ENCODE measurements at places on chromosomes 12 and 14.

GRCh38 chr12:16605642-16606116 is 283 bp downstream of the LMO3 start:
- DNase-seq = no peak

- no peak for DNase-seq
These were observed 9.9 kb downstream of the SAV1 start for GRCh38 chr14:50658203-50658602.

DNA sequence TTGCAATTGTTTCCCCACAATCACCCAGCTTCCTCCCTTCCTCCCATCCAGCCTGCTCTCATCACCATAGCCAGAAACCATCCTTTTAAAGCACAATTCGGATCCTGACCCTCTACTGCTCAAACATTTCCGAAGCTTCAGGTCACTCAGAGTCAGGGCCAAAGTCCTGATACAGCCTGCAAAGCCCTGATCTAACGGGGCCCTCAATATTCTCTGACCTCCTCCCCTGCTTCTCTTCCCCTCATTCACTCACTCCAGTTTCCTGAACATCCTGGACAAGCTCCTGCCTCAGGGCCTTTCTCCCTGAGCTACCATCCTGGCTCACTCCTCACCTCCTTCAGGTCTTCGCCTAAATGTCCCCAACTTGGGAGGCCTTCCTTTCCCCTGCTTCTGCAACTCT is 46.1 kb downstream of the PITPNM2 start:
- no peak for DNase-seq

GRCh38 chr12:105676694-105677093 is 346.2 kb downstream of the C12orf75 start:
- DNase-seq = no peak

- DNase-seq = no peak
These were observed 16.5 kb downstream of the SCNN1A start for GRCh38 chr12:6358881-6359280.

GRCh38 chr12:104964167-104964855 is 6.2 kb upstream of the SLC41A2 start:
- no peak for DNase-seq

DNA sequence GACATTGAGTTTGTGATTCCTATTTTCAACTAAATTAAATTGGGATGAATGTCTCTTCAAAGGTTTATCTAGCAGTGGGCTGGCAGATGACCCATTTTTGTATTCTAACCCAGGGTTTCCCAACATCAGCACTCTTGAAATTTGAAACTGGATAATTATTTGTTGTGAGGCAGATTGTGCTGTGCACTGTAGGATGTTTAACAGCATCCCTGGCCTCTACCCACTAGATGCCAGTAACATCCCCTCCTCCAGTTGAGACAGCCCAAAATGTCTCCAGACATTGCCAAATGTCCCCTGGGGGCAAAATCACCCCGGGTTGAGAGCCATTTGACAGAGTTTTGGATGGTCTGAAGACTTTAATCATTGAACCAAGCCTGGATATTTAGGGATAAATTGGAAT is 11.1 kb downstream of the DAAM1 start:
- no peak for DNase-seq

GRCh38 chr14:97107080-97107479 is 309.9 kb downstream of the VRK1 start:
- DNase-seq = no peak

DNA sequence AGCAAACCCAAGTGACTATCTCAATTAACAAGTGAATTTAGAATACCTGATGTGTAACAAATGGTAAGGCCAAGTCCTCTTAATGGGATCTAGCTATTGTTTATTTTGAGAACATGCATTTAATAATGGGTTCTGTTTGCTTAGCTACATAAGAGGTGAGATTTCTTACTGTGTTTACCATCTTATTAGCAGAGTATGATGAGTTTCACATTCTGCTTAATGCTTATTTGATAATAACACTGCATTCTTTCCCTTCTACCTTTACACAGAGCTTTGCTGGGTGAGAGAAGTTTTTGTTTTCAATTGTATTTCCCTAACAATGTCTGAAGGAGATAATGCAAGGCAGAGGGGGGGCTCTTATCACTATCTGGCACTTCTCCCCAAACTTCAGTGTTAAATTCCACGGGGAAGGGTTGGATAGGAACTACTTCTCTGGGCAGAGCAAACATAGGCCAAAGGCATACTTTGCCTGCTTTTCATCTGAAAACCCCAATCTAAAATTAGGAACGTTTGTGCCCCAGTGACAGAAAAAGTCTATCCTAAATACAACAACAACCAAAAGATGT is 129.0 kb upstream of the ATXN7L3B start:
- no peak for DNase-seq

All from stimulated activated CD4-positive, alpha-beta T cell treated with anti-CD3 and anti-CD28 coated beads, Interleukin-15, amount 100 ng/mL, for 1 hour (primary cell).